ENCODE measurements at places on chromosomes 4 and X.

GRCh38 chr4:149441338-149441737, 374.3 kb downstream of the IQCM start:
- no peak for DNase-seq

- DNase-seq = peak; percentile 97
Measured at GRCh38 chrX:22686138-22686541, 313.6 kb upstream of the DDX53 start.

DNA sequence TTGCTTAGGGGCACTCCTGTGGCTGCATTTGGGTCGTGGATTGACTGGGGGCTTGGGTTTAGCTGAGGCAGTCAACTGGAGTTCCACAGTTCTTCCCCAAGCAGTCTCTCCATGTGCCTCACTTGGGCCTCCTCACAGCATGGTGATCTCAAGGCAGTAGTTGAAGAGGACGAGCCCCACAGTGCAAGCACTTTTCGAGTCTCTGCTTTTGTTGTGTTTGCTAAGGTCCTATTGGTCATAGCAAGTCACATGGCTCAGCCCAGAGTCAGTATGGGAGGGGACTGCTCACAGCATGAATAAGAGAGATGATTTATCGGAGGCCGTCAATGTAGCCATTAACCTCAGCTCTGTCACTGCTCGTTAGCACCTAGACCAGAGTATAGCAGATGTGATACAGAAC, 29.7 kb downstream of the BMX start:
- DNase-seq = no peak

- no peak for DNase-seq
Measured at GRCh38 chrX:124257924-124258702, 74.3 kb upstream of the TEX13D start.

GRCh38 chrX:51158231-51158630, 174.4 kb upstream of the NUDT10 start:
- DNase-seq = no peak

Data from dermis blood vessel endothelial cell (primary cell).